ENCODE measurements at places on chromosomes 16 and 17.

- peak; percentile 42 for DNase-seq
These were observed 36.1 kb downstream of the GINS2 start for GRCh38 chr16:85652431-85653221.

- DNase-seq = no peak
These were observed 124.3 kb downstream of the NPIPB5 start for GRCh38 chr16:22634954-22635353.

DNA sequence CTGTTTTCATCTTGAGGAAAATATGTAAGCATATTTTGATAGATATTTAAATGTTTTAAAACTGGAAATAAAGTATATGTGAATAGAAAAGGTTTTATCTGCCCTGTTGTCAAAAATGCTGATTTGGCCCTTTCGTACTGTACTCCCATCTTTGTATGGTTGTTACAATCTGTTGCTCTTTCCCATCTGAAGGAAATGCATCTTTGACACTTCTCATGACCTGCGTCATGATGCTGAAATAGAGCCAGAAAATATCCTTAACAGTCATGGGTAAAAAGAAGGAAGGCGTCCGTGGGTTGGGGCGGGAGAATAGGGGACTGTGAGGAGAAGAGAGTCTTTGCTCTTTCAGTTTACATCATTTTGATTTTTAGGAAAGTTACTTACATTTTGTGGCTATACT lies 327.7 kb downstream of the BCAS3 start:
- DNase-seq = no peak

DNA sequence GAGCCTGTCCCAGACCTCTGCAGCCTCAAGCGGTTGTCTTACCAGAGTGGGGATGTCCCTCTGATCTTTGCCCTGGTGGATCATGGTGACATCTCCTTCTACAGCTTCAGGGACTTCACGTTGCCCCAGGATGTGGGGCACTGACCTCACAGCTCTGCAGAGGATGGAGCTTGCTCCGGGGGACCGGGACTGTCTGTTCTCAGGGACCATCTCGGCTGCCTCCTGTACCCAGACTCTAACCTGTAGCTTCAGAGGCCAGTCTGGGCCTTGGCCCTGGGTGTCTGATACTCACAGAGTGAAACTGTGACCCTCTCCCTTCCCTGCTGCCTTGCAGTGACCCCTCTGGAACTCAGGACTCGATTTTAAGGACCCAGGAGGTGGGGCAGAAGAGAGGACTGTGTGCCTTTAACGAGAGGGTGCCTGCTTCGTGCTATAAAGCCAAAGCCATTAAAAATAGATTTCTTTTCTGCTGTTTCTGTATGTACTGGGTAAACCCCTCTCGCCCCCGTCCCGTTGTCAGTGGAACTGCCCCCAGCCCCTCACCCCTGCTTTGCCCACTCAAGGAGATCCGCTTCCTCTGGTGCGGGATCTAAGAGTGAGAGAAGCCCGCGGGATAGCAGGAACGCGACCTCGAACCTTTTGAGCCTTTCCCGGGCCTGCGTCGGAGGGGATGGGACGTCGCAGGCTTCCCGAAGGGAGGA lies 1.1 kb upstream of the LLGL2 start:
- no peak for DNase-seq

DNA sequence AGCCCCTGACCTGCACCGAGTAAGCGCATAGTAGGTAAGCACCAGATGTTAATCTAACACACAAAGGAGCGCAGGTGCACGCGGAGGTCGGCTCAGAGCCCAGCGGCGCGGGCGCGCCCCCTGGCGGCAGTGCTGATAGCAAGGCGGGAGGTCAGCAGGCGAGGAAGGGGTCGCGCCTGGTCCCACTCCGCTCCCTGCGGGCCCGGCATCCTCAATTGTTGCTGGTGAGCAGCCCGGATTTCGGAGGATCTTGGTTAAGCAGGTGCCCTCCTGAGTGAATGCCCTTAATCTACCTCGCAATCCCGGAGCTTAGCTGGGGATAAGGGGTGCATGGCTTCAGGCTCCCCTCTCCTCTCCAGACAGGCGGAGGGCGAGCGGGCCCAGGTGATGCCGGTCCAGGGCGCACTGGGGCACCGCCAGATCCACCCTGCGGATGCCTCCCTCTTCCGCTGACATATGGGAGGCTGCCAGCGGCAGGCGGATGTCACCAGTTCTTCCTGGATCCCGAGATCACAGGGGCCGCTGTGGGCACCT lies 4.0 kb upstream of the WNT3 start:
- no peak for DNase-seq

DNA sequence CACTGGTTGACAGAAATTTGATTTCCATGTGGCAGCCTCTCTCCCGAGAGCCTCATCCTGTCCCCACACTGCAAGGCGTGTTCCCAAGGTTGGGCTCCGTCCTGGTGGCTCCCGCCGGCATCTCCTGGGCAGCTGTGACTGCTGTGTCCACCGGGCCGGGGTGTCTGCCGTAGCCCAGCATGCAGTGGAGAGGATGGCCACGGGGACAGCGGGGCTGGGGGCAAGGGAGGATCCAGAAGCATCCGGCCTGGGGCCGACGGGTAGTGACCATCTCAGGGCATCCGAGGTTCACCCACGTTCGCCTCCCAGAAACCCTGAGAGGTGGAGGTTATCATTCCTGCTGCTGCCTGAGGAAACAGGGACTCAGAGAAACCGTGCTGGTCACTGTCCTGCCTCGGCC lies 7.3 kb upstream of the RAB40B start:
- DNase-seq = no peak

GRCh38 chr16:8436931-8437330 lies 153.4 kb downstream of the TMEM114 start:
- DNase-seq = no peak

GRCh38 chr17:79026376-79027273 lies 2.7 kb downstream of the C1QTNF1 start:
- DNase-seq = peak; percentile 89

DNA sequence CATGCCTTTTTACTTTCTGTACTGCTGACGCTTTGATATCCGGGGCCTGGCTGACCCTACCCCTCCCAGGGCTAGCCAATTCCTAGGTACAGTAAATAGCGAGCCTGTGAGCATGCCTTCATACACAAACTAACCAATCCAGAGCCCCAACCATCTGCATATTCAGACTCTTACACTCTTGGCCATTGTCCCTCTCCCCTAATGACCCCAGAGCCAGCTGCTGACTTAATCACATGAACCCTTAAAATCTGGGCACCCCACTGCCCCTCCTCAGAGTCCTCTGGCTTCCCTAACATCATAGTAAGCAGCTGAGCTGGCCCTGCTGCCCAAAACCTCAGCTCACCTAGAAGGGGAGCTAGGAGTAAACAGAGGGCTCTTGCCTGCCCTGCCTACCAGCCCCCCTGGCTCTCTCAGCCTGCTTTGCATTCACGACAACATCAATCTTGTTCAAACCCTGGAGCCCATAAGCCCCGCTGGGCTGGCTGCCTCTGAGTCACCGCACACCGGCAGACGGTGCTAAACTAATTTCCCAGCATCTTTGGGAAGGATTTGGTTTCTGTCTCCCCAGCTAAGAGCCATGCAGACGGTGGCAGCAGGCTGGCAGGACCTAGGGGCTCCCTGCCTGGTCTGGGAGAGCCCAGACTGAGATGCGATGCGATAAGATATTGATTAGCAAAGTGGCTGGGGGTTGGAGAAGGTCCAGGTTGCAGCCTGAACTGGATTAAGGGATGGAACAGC lies 63.2 kb downstream of the CLEC19A start:
- peak; percentile 14 for DNase-seq

- no peak for DNase-seq
These were observed 12.6 kb downstream of the MAF start for GRCh38 chr16:79587897-79588296.

- DNase-seq = peak; percentile 13
These were observed 193.7 kb upstream of the TBX2 start for GRCh38 chr17:61205931-61206330.

- DNase-seq = no peak
These were observed 1.6 kb upstream of the N4BP1 start for GRCh38 chr16:48611329-48612137.

GRCh38 chr17:46097497-46097896 lies 95.7 kb downstream of the KANSL1 start:
- DNase-seq = no peak

Data from EL (cell line).